Bronchus fibroblast of lung (primary cell): ENCODE measurements at places on chromosomes 2 and 18. TPM values are rescaled to one million over a fixed set of nuclear protein-coding genes. Genes with fewer than 3 reads are reported as not detected.

GPR75 gene
- total RNA-seq: 0.67 and 0.89 TPM in 2 replicates

KRCC1 gene
- total RNA-seq: 12.5 and 15.1 TPM in 2 replicates

TDRD15 gene
- total RNA-seq: not detected in 2 replicates

GCG gene
- total RNA-seq: not detected in 2 replicates

LYG1 gene
- total RNA-seq: 0.45 TPM in 1 of 2 replicates, not detected in the other

FSHR gene
- total RNA-seq: not detected in 2 replicates

LOXL3 gene
- total RNA-seq: 10.1 and 10.7 TPM in 2 replicates

CHAC2 gene
- total RNA-seq: 7.9 and 8.5 TPM in 2 replicates

TMEM247 gene
- not detected in 2 replicates for total RNA-seq

GPBAR1 gene
- 0.17 TPM in 1 of 2 replicates, not detected in the other for total RNA-seq

CNDP1 gene
- 0.15 TPM in 1 of 2 replicates, not detected in the other for total RNA-seq

RNF138 gene
- total RNA-seq: 15.9 and 18.0 TPM in 2 replicates

SPP2 gene
- not detected in 2 replicates for total RNA-seq

LBX2 gene
- 1.3 and 3.4 TPM in 2 replicates for total RNA-seq

CAD gene
- 58.7 and 59.6 TPM in 2 replicates for total RNA-seq

MOCOS gene
- total RNA-seq: 6.1 and 6.4 TPM in 2 replicates

ZNF804A gene
- total RNA-seq: 2.7 and 3.7 TPM in 2 replicates

TMEM163 gene
- not detected in 2 replicates for total RNA-seq

RSAD2 gene
- total RNA-seq: under 0.01 TPM in 1 of 2 replicates, not detected in the other

CCL20 gene
- total RNA-seq: 1.5 and 2.2 TPM in 2 replicates

POTEC gene
- not detected in 2 replicates for total RNA-seq

COL6A3 gene
- total RNA-seq: 589 and 614 TPM in 2 replicates

PARD3B gene
- total RNA-seq: 1.2 and 2.5 TPM in 2 replicates

FKBP1B gene
- total RNA-seq: 16.8 and 26.1 TPM in 2 replicates

MRO gene
- total RNA-seq: 0.30 TPM in 1 of 2 replicates, not detected in the other

VPS54 gene
- total RNA-seq: 11.0 and 14.3 TPM in 2 replicates

ALK gene
- not detected in 2 replicates for total RNA-seq

TLX2 gene
- 0.15 and 0.34 TPM in 2 replicates for total RNA-seq

NPPC gene
- not detected in 2 replicates for total RNA-seq

ALPG gene
- not detected in 2 replicates for total RNA-seq

ALPP gene
- not detected in 2 replicates for total RNA-seq

INSIG2 gene
- total RNA-seq: 3.5 and 3.7 TPM in 2 replicates

SLC8A1 gene
- 11.9 and 15.0 TPM in 2 replicates for total RNA-seq

EPB41L3 gene
- 34.5 and 36.8 TPM in 2 replicates for total RNA-seq

ASXL3 gene
- 0.34 and 0.45 TPM in 2 replicates for total RNA-seq

RAMP1 gene
- total RNA-seq: 22.0 and 23.4 TPM in 2 replicates

NHEJ1 gene
- 16.3 and 18.6 TPM in 2 replicates for total RNA-seq

CREG2 gene
- total RNA-seq: under 0.01 and 0.34 TPM in 2 replicates

TCF7L1 gene
- 0.84 and 1.0 TPM in 2 replicates for total RNA-seq

BCL2 gene
- 0.59 and 3.9 TPM in 2 replicates for total RNA-seq

TMEM17 gene
- 1.5 and 2.1 TPM in 2 replicates for total RNA-seq

UGT1A5 gene
- total RNA-seq: not detected in 2 replicates

SCN9A gene
- total RNA-seq: 12.3 and 13.6 TPM in 2 replicates

MZT2A gene
- 204 and 216 TPM in 2 replicates for total RNA-seq

SMYD1 gene
- total RNA-seq: not detected in 2 replicates

RIT2 gene
- total RNA-seq: not detected in 2 replicates

SNED1 gene
- total RNA-seq: 8.6 and 9.1 TPM in 2 replicates

BUB1 gene
- total RNA-seq: 56.5 and 59.0 TPM in 2 replicates

SKOR2 gene
- total RNA-seq: not detected in 2 replicates

UGT1A4 gene
- total RNA-seq: not detected in 2 replicates

RTP5 gene
- total RNA-seq: not detected in 2 replicates
